Neural cell (in vitro differentiated cells): ENCODE measurements at places on chromosomes 6 and 20. TPM values are rescaled to one million over a fixed set of nuclear protein-coding genes. Genes with fewer than 3 reads are reported as not detected.

ID4 gene
- 422 and 506 TPM in 2 replicates for polyA plus RNA-seq

POM121L2 gene
- not detected in 2 replicates for polyA plus RNA-seq

LYRM4 gene
- 29.3 and 33.9 TPM in 2 replicates for polyA plus RNA-seq

BCAS1 gene
- not detected in 2 replicates for polyA plus RNA-seq

BMP7 gene
- polyA plus RNA-seq, result 3.2 and 3.6 TPM in 2 replicates
